ENCODE measurements at places on chromosomes 11 and 22.
A peak's percentile ranks its signal among the peaks of the same experiment; 100 is the strongest.

- DNase-seq, result no peak
Measured at GRCh38 chr11:88266919-88267318, 70.6 kb downstream of the CTSC start.

DNA sequence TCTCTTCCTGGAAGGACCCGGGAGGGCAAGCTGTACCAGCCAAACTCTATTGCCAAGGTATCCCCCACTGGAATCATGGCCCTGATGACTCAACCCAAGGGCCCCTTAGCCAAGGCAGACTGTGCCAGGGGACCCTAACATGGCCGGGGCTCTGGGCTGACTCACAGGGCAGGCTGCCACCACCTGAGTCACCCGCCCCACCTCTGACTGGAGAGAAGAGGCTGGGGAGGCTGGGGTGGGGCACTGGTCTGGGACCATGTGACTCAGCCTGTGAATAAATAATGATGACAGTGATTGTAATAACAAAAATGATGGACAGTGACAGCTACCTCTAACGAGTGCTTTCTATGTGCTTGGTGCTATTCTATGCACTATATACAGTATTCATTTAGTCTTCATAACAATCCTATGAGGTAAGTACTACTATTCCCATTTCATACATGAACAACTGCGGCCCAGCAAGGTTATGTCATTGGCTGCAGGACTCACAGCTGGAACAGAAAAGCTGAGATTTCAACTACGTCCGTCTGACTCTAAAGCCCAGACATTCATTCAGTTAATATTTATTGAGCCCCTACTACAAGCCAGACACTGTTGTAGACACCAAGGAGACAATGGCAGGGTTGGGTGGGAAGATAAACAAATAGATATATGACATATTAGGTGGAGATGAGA, 84.2 kb downstream of the FBXO7 start:
- DNase-seq, result no peak

GRCh38 chr11:121328967-121329679, 36.6 kb downstream of the SC5D start:
- DNase-seq, result peak; percentile 28

DNA sequence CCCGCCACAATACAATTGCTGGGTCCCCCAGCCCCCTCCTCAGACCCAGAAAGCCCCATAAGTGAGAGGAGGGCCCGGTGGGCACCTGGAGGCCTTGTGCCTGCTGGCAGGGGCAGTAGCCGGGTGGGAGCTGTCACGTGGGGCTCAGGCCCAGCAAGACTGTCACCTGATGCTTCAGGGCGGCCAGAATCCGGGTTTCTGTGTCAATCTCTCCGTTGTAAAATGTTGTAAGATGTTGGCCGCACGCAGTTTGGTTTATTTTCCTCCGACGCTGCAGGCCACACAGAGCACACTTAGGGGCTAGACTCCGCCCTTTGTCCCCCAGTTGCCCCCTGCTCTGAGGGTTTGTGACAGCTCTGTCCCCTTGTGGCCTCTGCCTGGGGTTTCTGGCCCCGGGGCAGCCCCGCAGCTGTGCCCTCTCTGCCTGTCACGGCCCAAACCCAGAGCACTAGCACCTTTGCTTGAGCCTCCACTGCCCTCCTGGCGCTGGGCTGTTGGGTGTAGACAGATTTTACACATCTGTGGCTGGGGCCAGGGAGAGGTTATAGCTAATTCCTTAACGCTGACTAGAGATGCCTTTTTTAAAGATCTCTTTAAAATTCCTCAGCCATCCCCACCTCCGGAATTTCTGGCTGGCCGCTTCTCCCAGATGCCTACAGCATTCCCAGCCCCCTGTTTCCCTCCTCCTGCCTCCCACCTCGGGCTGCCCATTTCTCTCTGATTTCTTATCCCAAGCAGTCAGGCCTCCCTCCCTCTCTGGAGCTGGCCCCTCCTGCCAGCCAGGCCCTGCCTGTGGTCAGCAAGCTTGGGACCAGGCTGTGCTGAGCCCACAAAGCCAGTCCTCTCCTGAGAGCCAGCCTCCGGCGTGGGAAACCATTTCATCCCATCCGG, 3.2 kb upstream of the PRR5 start:
- DNase-seq, result no peak

GRCh38 chr22:48456449-48456848, 1371.2 kb downstream of the BRD1 start:
- DNase-seq, result no peak
